ENCODE measurements at places on chromosomes 3 and 15. TPM values are rescaled to one million over a fixed set of nuclear protein-coding genes. Genes with fewer than 3 reads are reported as not detected.
A peak's percentile ranks its signal among the peaks of the same experiment; 100 is the strongest.

MORC1 gene
- total RNA-seq, result not detected

DUOXA1 gene
- 4.2 TPM for total RNA-seq

VGLL3 gene
- total RNA-seq, result 138 TPM

RPS27L gene
- 16.9 TPM for total RNA-seq

NR2E3 gene
- not detected for total RNA-seq

CFAP44 gene
- total RNA-seq, result 1.6 TPM

RYR3 gene
- 3.1 TPM for total RNA-seq

TMEM212 gene
- not detected for total RNA-seq

C3orf70 gene
- 16.5 TPM for total RNA-seq

GRCh38 chr3:55445551-55445950 is 41.6 kb downstream of the WNT5A start:
- H3K27ac ChIP-seq, result no peak overlapping the region
- DNase-seq, result no peak
- H3K4me1 ChIP-seq, result no peaks in the 10 kb centered on the region
- no peaks in the 10 kb centered on the region for H3K36me3 ChIP-seq
- no peak overlapping the region for H3K4me3 ChIP-seq
- H3K27me3 ChIP-seq, result no peaks in the 10 kb centered on the region

GRCh38 chr3:133574260-133574881 is 885 bp downstream of the CDV3 start:
- H3K4me1 ChIP-seq, result peaks cover 26% of the 10 kb centered on the region
- H3K4me3 ChIP-seq, result peak overlapping the region; percentile 73
- peak; percentile 85 for DNase-seq
- H3K36me3 ChIP-seq, result peaks cover 36% of the 10 kb centered on the region
- no peaks in the 10 kb centered on the region for H3K27me3 ChIP-seq
- peak overlapping the region; percentile 97 for H3K27ac ChIP-seq

GRCh38 chr15:40096094-40096891 is 12.4 kb downstream of the BMF start:
- peaks cover 34% of the 10 kb centered on the region for H3K4me1 ChIP-seq
- H3K27me3 ChIP-seq, result no peaks in the 10 kb centered on the region
- no peak for DNase-seq
- peak overlapping the region; percentile 92 for H3K27ac ChIP-seq

DNA sequence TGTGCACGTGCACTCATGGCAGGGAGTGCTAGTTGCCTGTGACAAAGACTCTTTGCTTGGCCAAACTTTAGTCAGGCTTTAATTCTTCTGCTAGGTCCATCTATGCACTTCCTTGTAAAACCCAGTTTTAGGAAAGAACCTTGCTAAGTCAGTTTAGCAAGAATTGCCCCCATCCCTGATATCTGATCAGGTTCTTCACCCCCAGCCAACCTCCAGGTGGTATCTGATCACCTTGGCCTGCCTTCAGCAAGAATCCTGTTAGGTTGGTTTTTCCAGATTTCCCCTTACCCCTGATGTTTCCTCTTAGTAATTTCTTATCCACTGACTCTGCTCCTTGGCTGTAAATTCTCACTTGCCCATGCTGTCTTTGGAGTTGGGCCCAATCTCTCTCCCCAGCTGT is 8.4 kb downstream of the HSPBAP1 start:
- no peaks in the 10 kb centered on the region for H3K4me1 ChIP-seq
- H3K4me3 ChIP-seq, result no peak overlapping the region
- H3K27ac ChIP-seq, result no peak overlapping the region
- no peak for DNase-seq

DNA sequence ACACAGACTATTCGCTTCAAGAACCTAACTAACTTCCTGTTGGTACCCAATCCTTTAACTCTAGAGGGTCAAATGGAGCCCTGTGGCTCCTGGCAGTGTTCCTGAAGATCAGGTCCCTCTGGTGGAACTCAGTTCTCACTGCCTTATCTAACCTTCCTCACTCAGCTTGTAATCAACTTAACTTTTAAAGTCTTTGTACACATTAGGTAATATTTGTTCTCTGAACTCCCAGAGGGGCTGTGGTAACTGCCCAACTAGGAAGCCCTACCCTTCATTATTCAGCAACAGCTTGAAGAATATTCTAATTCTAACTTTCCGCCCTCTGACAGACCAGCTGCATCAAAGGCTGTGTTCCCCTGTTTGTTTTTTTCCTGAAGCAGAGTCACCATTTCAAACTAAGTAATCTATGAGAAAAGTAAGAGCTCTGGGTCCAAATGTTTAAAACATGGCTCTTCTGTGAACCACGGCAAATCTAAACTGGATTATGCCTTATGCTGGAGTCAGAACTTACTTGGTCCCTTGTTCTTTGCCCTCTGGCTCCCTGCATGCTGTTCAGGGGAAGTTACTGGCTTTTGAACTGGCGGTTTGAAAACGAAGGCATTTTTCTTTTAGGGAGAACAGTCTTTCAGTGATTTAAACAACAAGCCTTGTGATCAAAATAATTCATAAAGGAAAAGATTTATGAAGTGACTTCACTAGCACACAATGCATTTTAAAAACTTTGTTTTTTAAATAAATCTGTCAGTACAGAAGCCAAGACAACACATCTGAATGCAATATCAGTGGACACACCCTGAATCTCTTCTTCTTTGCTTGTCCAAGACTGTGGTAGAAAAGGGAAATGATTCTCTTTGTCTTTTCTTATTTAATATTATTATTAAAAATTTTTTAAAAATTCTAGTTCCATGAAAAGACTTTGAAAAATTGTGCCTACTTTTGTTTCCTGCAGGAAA is 365.6 kb downstream of the TIGIT start:
- DNase-seq, result no peak
- no peaks in the 10 kb centered on the region for H3K27me3 ChIP-seq
- H3K4me3 ChIP-seq, result peak overlapping the region; percentile 25

DNA sequence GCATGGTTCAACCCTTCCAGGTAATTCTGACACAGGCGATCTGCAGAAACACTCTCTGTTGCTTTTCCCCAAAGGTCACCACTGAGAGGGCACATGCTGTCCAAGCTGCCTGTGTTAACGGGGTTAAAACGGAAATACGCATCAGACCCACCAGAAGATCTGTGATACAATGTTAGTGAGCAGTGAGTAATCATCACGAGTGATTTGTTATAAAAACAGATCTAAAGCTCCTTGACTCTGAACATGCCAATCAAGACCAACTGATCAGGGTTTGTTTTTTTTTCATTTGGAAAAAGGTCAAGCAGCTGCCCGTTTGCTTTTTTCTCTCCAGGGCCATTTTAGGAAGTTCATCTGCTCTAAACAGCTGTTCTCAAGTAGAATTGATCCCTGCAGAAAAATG is 43.2 kb downstream of the FGF12 start:
- H3K36me3 ChIP-seq, result no peaks in the 10 kb centered on the region
- no peak overlapping the region for H3K4me3 ChIP-seq
- H3K27me3 ChIP-seq, result no peaks in the 10 kb centered on the region

DNA sequence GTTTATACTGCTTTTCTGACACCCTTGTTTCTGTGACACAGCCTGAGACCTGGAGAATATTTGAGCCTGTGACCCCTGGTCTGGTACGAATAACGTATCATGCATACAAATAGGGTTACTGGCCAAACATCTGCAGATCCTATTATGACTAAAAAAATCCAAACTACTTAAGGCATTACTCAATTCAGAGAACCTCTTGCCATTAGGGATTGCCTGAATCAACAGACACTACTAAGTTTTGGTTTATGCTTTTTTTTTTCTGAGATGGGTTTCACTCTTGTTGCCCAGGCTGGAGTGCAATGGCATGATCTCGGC is 35.4 kb downstream of the OSBPL10 start:
- no peak for DNase-seq
- H3K27me3 ChIP-seq, result no peaks in the 10 kb centered on the region
- no peaks in the 10 kb centered on the region for H3K36me3 ChIP-seq
- no peak overlapping the region for H3K27ac ChIP-seq

DNA sequence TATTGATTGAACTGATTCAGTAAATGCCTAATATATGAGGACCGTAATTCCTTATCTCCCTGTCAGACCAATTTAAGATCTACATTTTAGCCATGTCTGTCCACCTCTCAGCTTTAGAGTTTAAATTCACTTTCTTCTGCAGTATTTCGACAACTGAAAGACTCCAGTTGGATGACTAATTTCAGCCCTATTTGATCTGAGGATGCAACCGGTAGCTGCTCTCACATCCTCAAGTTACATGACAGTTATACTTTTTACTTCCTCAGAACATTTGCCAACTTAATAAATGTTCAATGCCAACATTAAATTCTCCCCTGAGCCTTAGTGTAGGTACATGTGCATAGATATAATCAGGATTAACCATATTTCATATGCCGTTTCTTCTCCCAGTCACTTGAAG is 2.5 kb upstream of the HHLA2 start:
- H3K27ac ChIP-seq, result no peak overlapping the region
- no peaks in the 10 kb centered on the region for H3K4me1 ChIP-seq
- H3K27me3 ChIP-seq, result no peaks in the 10 kb centered on the region
- no peak overlapping the region for H3K4me3 ChIP-seq
- H3K36me3 ChIP-seq, result no peaks in the 10 kb centered on the region
- DNase-seq, result no peak

GRCh38 chr15:92627014-92627413 is 28.6 kb downstream of the FAM174B start:
- DNase-seq, result no peak
- no peak overlapping the region for H3K27ac ChIP-seq
- H3K27me3 ChIP-seq, result no peaks in the 10 kb centered on the region

DNA sequence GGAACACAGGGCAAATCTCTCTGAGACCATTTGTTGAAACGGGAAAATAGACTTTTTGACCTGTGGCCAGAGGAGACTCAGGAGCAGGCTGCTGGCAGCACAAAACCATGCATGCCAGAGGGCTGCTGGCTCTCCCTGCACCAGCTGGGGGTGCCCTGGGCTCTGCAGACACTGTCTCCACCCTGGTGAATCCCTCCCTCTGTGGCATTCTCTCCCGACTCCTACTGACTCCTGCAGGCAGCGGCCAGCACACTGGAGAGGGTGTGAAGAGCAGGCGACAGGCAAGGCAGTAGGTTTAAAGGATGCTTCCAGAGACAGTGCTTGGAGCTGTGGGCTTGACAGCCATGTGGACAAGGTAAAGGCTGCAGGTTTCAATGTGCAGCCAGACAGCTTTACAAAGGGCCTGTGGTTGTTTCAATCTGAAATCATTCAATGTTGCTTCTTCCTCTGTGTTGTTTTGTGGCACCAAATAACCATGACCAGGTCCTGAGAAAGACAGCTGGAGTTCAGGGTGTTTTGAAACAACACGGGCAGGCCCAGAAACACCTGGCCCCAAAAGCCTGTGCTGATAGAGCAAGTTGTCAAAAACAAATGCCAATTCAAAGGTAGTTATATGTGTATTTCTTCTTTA is 431.0 kb upstream of the ATP10A start:
- H3K4me3 ChIP-seq, result no peak overlapping the region
- H3K36me3 ChIP-seq, result no peaks in the 10 kb centered on the region
- no peaks in the 10 kb centered on the region for H3K27me3 ChIP-seq
- H3K4me1 ChIP-seq, result no peaks in the 10 kb centered on the region
- no peak for DNase-seq

GRCh38 chr15:39942101-39942752 is 8.3 kb downstream of the EIF2AK4 start:
- H3K4me1 ChIP-seq, result no peaks in the 10 kb centered on the region
- no peaks in the 10 kb centered on the region for H3K27me3 ChIP-seq
- H3K4me3 ChIP-seq, result no peak overlapping the region
- no peak for DNase-seq

- H3K4me1 ChIP-seq, result no peaks in the 10 kb centered on the region
- no peak overlapping the region for H3K27ac ChIP-seq
- no peak for DNase-seq
- no peaks in the 10 kb centered on the region for H3K27me3 ChIP-seq
- H3K4me3 ChIP-seq, result no peak overlapping the region
These were observed 22.1 kb upstream of the ATP2B2 start for GRCh38 chr3:10527295-10528001.

- H3K4me1 ChIP-seq, result no peaks in the 10 kb centered on the region
- no peak for DNase-seq
- no peak overlapping the region for H3K4me3 ChIP-seq
- no peak overlapping the region for H3K27ac ChIP-seq
- no peaks in the 10 kb centered on the region for H3K36me3 ChIP-seq
These were observed 848.8 kb upstream of the GBE1 start for GRCh38 chr3:82610236-82610635.

GRCh38 chr3:7315037-7315436 is 454.1 kb downstream of the GRM7 start:
- no peak overlapping the region for H3K4me3 ChIP-seq
- H3K27ac ChIP-seq, result no peak overlapping the region
- no peaks in the 10 kb centered on the region for H3K4me1 ChIP-seq
- DNase-seq, result no peak
- no peaks in the 10 kb centered on the region for H3K36me3 ChIP-seq

DNA sequence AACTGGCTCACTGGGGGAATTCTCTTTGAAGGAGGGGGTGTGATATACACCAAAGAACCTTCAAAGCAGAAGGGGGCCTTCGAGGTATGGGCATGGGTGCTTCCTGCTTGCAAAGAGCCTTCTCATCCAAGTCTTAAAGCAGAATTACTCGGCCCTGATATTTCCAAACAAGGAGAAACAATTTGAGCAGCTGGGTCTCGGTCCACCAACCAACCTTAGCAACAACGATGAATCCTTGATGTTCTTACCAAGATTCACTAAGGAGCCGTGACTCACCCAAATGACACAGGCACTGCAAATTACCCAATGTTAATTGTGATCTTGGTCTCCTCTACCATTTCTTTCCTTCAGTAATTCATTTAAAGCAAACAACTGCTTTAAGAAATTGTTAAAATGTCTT is 7.7 kb downstream of the HOMER2 start:
- no peaks in the 10 kb centered on the region for H3K4me1 ChIP-seq
- no peaks in the 10 kb centered on the region for H3K36me3 ChIP-seq
- H3K27me3 ChIP-seq, result no peaks in the 10 kb centered on the region
- H3K27ac ChIP-seq, result no peak overlapping the region

- H3K36me3 ChIP-seq, result no peaks in the 10 kb centered on the region
- H3K27me3 ChIP-seq, result no peaks in the 10 kb centered on the region
- no peak for DNase-seq
- H3K4me1 ChIP-seq, result peaks cover 35% of the 10 kb centered on the region
- H3K4me3 ChIP-seq, result no peak overlapping the region
These were observed 163.7 kb downstream of the KLHL25 start for GRCh38 chr15:85631018-85631417.

DNA sequence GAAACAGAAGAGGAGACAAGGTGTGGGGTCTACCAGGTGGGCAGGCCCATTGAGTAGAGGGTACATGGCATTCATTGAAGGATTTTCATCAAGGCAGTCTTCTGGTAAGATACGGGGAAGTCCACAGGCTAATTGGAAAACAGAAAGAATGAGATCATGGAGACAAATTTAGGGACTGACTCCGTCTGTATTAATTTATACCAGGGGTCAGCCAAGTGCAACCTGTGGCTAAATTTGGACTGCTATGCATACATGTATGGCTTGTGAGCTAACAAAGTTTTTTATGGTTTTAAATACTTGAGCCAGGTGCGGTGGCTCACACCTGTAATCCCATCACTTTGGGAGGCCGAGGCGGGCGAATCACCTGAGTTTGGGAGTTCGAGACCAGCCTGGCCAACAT is 21.1 kb upstream of the SNRPN start:
- no peak overlapping the region for H3K4me3 ChIP-seq
- no peaks in the 10 kb centered on the region for H3K27me3 ChIP-seq
- H3K4me1 ChIP-seq, result no peaks in the 10 kb centered on the region

GRCh38 chr3:25565807-25566206 is 98.9 kb downstream of the TOP2B start:
- no peak overlapping the region for H3K27ac ChIP-seq
- no peak for DNase-seq
- H3K36me3 ChIP-seq, result no peaks in the 10 kb centered on the region
- H3K27me3 ChIP-seq, result no peaks in the 10 kb centered on the region
- H3K4me1 ChIP-seq, result no peaks in the 10 kb centered on the region
